ENCODE measurements at places on chromosomes 16 and 17.
A peak's percentile ranks its signal among the peaks of the same experiment; 100 is the strongest.

GRCh38 chr17:17890773-17891759, 54.3 kb upstream of the SREBF1 start:
- no peak overlapping the region for H3K27ac ChIP-seq
- no peaks in the 10 kb centered on the region for H3K4me1 ChIP-seq
- peak; percentile 84 for DNase-seq
- H3K27me3 ChIP-seq, result no peaks in the 10 kb centered on the region

GRCh38 chr17:71942626-71943025, 178.2 kb upstream of the SOX9 start:
- no peak overlapping the region for H3K4me3 ChIP-seq
- H3K4me1 ChIP-seq, result no peaks in the 10 kb centered on the region
- no peaks in the 10 kb centered on the region for H3K27me3 ChIP-seq
- no peak for DNase-seq
- no peak overlapping the region for H3K27ac ChIP-seq
- peaks cover 5% of the 10 kb centered on the region for H3K36me3 ChIP-seq

- H3K36me3 ChIP-seq, result no peaks in the 10 kb centered on the region
- H3K27me3 ChIP-seq, result no peaks in the 10 kb centered on the region
- no peaks in the 10 kb centered on the region for H3K4me1 ChIP-seq
- H3K27ac ChIP-seq, result no peak overlapping the region
- no peak for DNase-seq
These were observed 157.1 kb upstream of the WSCD1 start for GRCh38 chr17:5913032-5913531.

DNA sequence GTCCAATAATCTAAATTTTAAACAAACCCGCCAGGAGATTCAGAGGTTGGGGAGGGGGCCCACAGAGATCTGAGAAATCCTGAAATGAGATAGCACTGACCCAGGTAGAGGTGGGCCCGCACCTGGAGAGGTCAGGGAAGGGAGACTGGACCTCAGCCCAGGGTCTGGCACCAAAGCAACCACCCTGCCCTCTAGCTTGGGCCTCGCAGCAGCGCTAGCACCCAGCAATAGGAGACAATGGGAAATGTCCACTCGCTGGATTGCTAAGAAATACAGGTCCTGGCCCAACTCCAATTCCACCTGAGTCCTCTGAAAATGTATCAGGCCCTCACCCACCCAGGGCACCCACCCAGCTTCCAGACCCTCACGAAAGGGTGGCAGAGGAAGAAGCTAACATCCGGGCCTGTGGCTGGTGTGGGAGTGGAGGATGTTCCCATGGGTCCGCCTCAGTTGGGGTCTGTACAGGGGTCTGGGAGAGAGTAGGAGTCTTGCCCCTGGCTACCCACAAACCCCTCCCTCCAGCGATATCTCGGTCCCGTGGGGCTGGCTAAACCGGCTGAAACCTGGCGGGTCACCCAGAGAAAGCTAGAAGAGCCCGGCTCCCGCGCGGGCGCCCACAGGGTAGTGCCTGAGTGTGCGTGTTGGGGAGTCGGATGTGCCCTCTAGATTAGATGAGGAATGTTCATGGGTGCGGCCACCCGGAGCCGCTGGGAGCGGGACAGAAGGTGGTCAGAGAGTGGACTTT, 1.1 kb downstream of the PLLP start:
- no peaks in the 10 kb centered on the region for H3K4me1 ChIP-seq
- H3K36me3 ChIP-seq, result no peaks in the 10 kb centered on the region
- no peak overlapping the region for H3K27ac ChIP-seq
- peaks cover 15% of the 10 kb centered on the region for H3K27me3 ChIP-seq

DNA sequence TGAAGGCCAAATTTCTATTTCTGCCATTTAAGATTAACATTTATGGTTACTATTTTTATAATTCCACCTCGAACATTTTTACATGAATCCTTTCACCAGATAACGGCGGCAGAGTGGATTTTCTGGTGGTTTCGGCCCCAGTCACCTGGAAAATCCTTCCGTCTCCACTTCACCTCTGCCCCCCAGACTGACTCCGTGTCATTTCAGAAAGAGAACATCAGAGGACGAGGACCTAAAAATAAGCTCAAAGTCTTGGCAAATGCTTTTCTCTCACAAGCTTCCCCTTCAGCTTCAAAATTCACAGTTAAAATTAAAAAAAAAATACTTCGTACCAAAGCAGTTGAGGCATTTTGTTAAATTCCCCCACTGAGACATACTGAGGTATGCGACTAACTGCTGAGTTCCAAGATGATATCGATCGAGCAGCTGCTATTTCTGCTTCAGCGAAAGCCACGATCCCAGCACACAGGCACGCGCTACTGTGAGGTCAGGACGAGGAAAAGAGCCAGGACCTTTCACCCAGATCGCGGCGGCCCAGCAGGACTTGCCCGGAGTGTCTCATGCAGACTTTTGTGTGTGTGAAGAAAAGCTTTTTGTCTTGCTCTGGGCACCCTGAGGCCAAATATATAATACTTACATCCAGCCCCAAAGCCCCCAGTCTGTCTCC, 36.8 kb downstream of the ASPA start:
- H3K4me3 ChIP-seq, result peak overlapping the region; percentile 44
- DNase-seq, result no peak
- no peaks in the 10 kb centered on the region for H3K27me3 ChIP-seq
- H3K4me1 ChIP-seq, result peaks cover 4% of the 10 kb centered on the region

DNA sequence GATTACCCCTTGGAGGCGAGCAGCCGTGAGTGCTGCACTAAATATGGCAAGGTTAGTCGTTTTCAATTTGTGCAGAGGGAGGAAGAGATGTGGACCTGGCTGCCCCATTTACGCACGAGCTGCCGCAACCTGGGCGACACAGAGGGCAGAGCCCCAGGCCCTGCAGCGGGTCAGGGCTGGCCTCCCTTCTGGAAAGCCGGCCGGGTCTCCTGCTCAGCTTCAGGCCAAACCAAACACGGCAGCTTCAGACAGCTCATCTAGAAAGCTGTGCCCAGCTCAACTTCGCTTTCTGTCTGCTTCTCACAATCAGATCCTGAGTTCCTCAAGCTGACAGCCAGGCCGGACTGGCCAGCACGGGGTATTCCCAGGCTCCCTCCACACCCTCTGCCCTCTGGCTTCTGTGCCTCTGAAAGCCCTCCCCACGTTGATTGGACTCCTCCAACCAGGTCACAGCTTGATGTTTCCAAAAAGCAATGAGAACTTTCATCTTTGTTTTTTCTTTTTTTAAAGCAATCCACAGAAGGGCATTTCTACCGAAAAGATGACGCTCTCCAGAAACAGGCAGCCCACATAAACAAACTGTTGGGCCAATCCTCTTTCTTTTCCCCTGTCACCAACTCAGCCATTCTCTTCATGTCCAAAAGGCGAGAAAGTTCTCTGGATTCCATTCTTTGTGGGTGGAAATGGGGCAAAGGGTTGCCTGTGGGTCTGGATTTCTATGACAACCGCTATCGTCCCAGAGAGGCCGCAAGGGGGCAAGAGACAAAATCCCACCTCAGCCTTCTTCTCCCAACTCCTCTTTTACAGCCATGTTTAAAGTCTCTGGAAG, 189.0 kb downstream of the ZFHX3 start:
- no peak overlapping the region for H3K4me3 ChIP-seq
- DNase-seq, result no peak
- H3K27ac ChIP-seq, result no peak overlapping the region
- H3K4me1 ChIP-seq, result peaks cover 2% of the 10 kb centered on the region
- no peaks in the 10 kb centered on the region for H3K36me3 ChIP-seq
- H3K27me3 ChIP-seq, result no peaks in the 10 kb centered on the region

DNA sequence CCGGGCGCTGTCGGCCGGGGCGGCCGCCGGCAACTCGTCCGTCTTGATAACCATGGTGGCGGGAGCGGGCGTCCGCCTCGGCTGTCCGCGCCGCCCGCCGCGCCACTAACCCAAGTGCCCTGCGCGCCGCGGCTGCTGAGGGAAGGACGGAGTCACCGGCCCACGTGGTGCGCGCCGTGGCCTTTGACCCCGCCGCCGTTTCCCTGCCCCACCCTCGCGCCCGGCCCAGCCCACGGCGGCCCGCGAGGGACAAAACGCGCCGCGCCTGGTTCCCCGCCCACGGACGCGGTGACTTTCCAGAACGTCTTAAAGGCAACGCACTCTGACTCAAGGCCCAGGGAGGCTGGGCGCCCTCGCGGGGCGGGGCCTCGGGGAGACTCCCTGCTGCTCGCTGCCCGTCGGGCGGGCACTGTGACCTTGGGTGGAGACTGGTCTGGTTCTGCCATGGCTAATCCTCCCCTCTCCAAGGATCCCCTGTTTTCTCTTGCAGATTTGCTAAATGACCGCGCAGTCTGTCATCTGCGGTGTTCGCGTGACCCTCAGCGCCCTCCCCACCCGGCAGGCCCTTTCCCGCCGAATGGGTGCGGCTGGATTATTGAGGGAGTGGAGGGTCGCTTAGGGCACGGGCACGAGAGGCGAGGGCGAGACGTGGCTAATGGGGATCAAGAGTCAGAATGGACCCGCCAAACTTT, at the start of gene CLUH:
CLUH (minus strand) TSS at position 157 of the 692 bp plus-strand sequence; CDS start at position 54, 103 bp downstream.
- peaks cover 2% of the 10 kb centered on the region for H3K36me3 ChIP-seq
- peaks cover 4% of the 10 kb centered on the region for H3K4me1 ChIP-seq
- peak; percentile 82 for DNase-seq
- no peak within 1 kb of the TSS for H3K27ac ChIP-seq
- no peaks in the 10 kb centered on the region for H3K27me3 ChIP-seq
- peak within 1 kb of the TSS; percentile 80 for H3K4me3 ChIP-seq

GRCh38 chr17:55962951-55963401, 190.3 kb upstream of the ANKFN1 start:
- no peak for DNase-seq
- no peak overlapping the region for H3K4me3 ChIP-seq

DNA sequence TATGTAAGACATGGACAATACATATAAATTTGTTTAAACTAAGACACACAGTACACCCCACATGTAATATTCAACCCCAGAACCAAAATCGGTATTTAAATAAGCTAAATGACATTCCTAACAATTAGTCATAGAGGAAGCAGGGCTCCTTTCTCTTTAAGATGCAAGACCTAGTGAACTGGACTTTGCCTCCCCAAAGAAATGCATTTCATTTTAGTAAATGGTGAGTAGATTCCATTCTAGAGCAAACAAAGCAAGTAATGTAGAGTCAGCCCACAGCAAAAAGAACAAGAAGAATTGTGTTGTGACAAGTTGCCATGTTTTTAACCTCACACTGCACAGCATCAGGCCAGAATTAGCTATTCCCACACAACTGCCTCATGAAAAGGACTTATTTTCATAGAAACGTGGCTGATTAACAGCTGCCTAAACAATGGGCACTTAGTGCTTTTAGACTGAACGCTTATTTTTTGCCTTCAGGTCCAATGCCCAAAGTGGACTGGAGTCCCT, 14.4 kb downstream of the DNAJC7 start:
- no peak for DNase-seq
- H3K4me3 ChIP-seq, result no peak overlapping the region
- H3K4me1 ChIP-seq, result no peaks in the 10 kb centered on the region
- H3K27ac ChIP-seq, result no peak overlapping the region

GRCh38 chr16:83397601-83398291, 410.0 kb upstream of the HSBP1 start:
- H3K27ac ChIP-seq, result no peak overlapping the region
- no peak overlapping the region for H3K4me3 ChIP-seq
- no peaks in the 10 kb centered on the region for H3K4me1 ChIP-seq
- H3K36me3 ChIP-seq, result no peaks in the 10 kb centered on the region

DNA sequence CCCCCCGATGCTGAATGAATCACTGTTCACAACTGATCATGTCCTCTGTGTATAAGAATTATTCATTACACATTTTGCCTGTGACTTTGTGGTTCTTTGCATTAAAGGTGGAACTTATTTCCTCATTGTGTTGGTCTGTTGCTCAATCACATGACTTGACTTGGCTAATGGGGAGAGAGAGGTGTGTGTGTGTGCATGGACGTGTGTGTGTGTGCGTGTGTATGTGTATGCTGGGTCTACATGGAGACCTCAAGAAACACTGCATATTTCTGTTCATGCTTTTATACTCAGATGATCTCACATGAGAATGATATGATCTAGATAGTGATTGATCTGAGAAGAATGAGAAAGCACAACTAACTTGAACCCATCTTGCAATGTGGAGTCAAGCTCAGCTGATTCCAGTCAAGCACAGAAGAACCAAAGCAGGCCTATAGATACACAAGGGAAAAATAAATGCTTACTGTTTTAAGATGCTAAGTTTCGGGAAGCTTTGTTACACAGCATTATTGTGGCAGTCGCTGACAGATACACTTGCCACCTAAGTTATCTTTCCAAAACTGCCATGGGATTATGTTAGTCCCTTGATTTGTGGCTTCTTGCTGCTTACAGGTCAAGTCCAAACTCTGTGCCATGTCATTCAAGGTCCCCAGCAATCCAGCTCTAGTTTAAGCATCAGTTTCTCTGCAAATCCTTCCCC, 167.9 kb upstream of the ZFHX3 start:
- H3K4me3 ChIP-seq, result no peak overlapping the region
- no peak overlapping the region for H3K27ac ChIP-seq
- peaks cover 3% of the 10 kb centered on the region for H3K36me3 ChIP-seq
- H3K4me1 ChIP-seq, result peaks cover 5% of the 10 kb centered on the region
- no peak for DNase-seq

- DNase-seq, result no peak
- H3K4me1 ChIP-seq, result no peaks in the 10 kb centered on the region
These were observed 1.8 kb downstream of the RABEP2 start for GRCh38 chr16:28923231-28923587.

DNA sequence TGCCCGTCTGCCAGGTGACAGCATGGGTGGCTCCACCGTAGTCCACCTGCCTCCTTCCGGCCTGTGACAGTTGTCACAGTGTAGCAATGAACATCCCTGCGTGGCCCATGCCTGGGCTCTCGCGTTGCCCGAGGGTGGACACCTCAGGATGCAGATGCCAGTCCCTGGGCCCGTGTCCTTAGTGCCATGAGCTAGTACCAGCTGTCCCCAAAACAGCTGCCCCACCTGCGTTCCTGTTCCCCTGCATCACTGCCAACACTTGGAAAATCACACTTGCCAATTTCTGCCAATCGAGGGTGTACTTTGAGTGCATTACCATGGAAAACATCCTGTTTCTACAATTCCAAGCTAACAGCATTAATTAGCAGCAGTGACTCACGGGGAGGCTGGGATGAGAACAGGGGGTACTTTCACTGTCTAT, 9.0 kb upstream of the C16orf95 start:
- H3K4me1 ChIP-seq, result no peaks in the 10 kb centered on the region
- no peak overlapping the region for H3K4me3 ChIP-seq
- no peak overlapping the region for H3K27ac ChIP-seq

DNA sequence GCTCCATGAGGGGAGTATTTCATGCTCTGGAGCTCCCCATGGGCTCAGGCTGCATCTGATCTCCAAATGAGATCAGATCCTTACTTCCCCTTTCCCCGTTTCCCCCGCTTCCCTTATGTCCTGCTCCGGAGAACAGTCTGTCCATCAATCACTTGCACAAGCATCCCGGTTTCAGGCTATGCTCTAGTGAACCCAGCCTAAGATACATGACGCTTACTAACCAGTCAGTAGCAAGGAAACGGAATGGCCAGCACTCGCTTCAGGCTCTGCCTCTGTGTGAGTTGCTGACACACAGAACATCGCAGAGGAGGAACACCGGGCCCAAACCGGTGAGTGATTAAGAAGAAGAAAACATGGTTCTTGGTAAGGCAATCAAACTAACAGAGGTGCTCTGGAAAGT, 9.4 kb upstream of the ATP5MC1 start:
- H3K4me3 ChIP-seq, result no peak overlapping the region
- H3K27ac ChIP-seq, result no peak overlapping the region
- H3K27me3 ChIP-seq, result peaks cover 2% of the 10 kb centered on the region
- no peaks in the 10 kb centered on the region for H3K4me1 ChIP-seq
- H3K36me3 ChIP-seq, result no peaks in the 10 kb centered on the region

GRCh38 chr17:41496803-41497484, 7.2 kb upstream of the KRT36 start:
- DNase-seq, result peak; percentile 96
- peaks cover 3% of the 10 kb centered on the region for H3K4me1 ChIP-seq
- H3K4me3 ChIP-seq, result no peak overlapping the region
- H3K27ac ChIP-seq, result no peak overlapping the region
- H3K27me3 ChIP-seq, result no peaks in the 10 kb centered on the region
- no peaks in the 10 kb centered on the region for H3K36me3 ChIP-seq

- H3K4me3 ChIP-seq, result no peak overlapping the region
- DNase-seq, result no peak
- H3K27me3 ChIP-seq, result no peaks in the 10 kb centered on the region
- no peaks in the 10 kb centered on the region for H3K4me1 ChIP-seq
These were observed 15.3 kb downstream of the WFIKKN2 start for GRCh38 chr17:50850640-50851039.
